ENCODE measurements at places on chromosomes 2 and 18. TPM values are rescaled to one million over a fixed set of nuclear protein-coding genes. Genes with fewer than 3 reads are reported as not detected.

GRCh38 chr2:239409976-239410375 lies 9.2 kb upstream of the HDAC4 start:
- peaks cover 14% of the 10 kb centered on the region for H3K4me1 ChIP-seq
- no peak overlapping the region for H3K4me3 ChIP-seq
- H3K27me3 ChIP-seq, result no peaks in the 10 kb centered on the region
- no peak for ATAC-seq

The SLC39A10 gene
- 62.2 TPM for total RNA-seq

DNA sequence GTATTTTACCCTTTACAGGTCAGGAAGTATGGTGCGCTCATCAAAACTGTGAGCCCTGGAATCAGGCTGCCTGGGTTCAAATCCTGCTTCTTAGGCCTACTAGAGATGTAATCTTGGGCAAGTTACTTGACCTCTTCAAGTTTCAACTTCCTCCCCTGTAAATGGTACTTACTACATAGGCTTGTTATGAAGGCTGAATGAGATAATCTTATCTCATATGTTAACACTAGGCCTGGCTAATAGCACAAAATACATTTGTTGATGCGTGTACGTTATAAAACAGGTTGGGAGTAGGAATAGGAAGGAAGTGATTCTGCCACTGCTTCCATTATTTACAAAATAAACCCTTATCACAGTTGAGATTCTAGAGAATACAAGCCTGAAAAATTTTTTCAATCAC lies 1.7 kb upstream of the RFTN2 start:
- H3K27ac ChIP-seq, result no peak overlapping the region
- no peaks in the 10 kb centered on the region for H3K4me1 ChIP-seq
- no peak for ATAC-seq
- H3K27me3 ChIP-seq, result peaks cover 7% of the 10 kb centered on the region
- no peak overlapping the region for H3K4me3 ChIP-seq
- H3K36me3 ChIP-seq, result no peaks in the 10 kb centered on the region

DNA sequence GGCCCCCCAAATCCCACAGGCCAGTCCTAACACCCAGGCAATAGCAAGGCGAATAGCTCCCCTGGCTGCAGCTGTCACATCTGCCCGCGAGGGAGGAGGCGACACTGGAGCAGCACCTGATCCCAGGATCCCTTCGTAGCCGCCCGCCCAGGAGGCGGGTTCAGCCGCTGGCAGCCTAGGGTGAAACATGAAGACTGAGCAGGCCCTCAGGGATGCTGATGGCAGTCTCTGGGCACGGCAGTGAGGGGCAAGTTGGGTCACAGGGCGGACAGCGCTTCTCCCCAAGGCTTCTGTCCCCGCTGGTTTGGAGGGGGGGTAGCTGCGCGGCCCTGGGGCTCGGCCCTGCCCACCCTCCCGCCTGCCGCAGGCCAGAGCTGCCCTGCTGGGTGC lies 1.9 kb downstream of the DNMT3A start:
- peaks cover 6% of the 10 kb centered on the region for H3K36me3 ChIP-seq
- H3K27me3 ChIP-seq, result no peaks in the 10 kb centered on the region
- H3K4me1 ChIP-seq, result peaks cover 34% of the 10 kb centered on the region

DNA sequence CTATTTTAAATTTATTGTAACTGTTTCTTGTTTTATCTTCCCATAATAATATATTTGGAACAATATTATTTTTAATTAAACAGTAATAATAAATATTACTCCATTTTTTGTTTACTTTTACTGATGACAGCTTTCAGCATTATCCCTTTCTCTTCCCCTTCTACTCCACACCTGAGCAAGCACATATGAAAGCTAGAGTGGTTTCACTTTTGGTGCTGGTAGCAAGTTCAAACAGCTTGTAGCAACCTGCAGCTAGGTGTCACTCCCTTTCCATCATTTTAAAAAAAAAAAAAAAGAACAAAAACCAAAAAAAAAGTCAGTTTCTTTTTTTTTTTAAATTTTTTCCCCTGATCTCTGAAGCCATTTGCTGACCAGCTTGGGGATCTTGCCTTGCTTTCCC lies 801.8 kb downstream of the CCDC85A start:
- no peaks in the 10 kb centered on the region for H3K4me1 ChIP-seq
- H3K27me3 ChIP-seq, result no peaks in the 10 kb centered on the region
- no peak for ATAC-seq
- H3K36me3 ChIP-seq, result no peaks in the 10 kb centered on the region
- H3K27ac ChIP-seq, result no peak overlapping the region

GRCh38 chr2:70991142-70991541 lies 3.5 kb downstream of the TEX261 start:
- H3K4me1 ChIP-seq, result peaks cover 21% of the 10 kb centered on the region
- ATAC-seq, result no peak
- no peak overlapping the region for H3K4me3 ChIP-seq

- H3K4me3 ChIP-seq, result no peak overlapping the region
- H3K4me1 ChIP-seq, result no peaks in the 10 kb centered on the region
- H3K27ac ChIP-seq, result no peak overlapping the region
- peaks cover 37% of the 10 kb centered on the region for H3K27me3 ChIP-seq
- H3K36me3 ChIP-seq, result no peaks in the 10 kb centered on the region
These were observed 10.8 kb upstream of the SDC1 start for GRCh38 chr2:20235655-20236305.

GRCh38 chr2:164868563-164869419 lies 27.2 kb upstream of the COBLL1 start:
- H3K27me3 ChIP-seq, result no peaks in the 10 kb centered on the region
- no peaks in the 10 kb centered on the region for H3K4me1 ChIP-seq
- no peaks in the 10 kb centered on the region for H3K36me3 ChIP-seq
- no peak overlapping the region for H3K27ac ChIP-seq
- no peak overlapping the region for H3K4me3 ChIP-seq

DNA sequence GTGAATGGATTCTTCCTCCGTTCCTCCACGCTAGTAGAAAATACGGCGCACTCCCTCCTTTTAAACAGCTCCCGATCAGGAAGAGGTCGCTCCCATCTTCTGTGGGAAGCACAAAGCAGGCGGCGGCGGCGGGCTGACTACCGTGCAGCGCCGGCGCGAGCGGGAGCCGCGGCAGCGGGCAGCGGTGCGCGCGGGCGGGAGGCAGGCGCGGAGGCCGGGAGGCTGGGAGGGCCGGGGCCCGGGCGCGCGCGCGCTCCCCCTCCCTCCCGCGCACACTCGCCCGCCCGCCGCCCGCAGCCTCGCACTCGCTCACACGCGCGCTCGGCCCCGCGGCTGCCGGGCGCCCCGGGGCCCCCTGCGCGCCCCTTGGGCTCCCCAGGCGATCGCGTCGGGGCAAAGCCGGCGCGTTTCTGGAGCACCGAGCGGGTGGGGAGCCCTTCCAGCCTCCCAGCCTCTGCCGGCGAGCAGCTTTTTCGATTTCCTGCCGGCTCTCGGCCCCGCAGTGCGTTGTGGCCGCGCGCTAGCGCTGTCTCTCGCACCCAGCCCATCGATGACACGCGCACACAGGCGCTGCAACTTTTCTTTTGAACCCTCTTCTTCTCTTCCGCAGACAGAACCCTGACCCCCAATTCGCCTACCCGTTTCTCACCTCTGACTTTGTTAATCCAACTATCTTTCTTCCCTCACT lies at the start of gene SLC8A1:
TSS of gene SLC8A1 (minus strand) at position 173 of the 688 bp plus-strand sequence.
- peaks cover 37% of the 10 kb centered on the region for H3K27me3 ChIP-seq
- no peak within 1 kb of the TSS for H3K27ac ChIP-seq
- H3K4me1 ChIP-seq, result peaks cover 9% of the 10 kb centered on the region
- ATAC-seq, result no peak

DNA sequence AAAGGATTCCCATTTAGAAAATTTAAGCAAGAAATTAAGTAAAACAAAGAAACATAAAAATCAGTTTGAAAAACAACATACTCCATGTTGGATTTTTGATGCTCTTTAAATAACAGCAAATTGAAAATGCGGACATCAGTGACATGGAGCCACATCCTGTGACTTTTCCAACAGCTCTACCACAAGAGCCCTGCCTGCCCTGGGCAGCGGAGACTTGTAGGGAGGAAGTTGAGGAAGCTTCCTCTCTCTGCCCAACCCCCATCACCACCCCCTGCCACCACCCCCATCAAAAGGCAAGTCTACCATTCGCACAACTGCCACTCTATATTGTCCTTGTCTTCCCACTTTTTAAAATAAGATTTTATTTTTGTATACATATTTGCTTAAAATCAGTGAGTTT lies 32.8 kb upstream of the DAPL1 start:
- no peak overlapping the region for H3K4me3 ChIP-seq
- H3K27ac ChIP-seq, result no peak overlapping the region
- H3K36me3 ChIP-seq, result no peaks in the 10 kb centered on the region
- no peaks in the 10 kb centered on the region for H3K4me1 ChIP-seq
- peaks cover 7% of the 10 kb centered on the region for H3K27me3 ChIP-seq
- ATAC-seq, result no peak

DNA sequence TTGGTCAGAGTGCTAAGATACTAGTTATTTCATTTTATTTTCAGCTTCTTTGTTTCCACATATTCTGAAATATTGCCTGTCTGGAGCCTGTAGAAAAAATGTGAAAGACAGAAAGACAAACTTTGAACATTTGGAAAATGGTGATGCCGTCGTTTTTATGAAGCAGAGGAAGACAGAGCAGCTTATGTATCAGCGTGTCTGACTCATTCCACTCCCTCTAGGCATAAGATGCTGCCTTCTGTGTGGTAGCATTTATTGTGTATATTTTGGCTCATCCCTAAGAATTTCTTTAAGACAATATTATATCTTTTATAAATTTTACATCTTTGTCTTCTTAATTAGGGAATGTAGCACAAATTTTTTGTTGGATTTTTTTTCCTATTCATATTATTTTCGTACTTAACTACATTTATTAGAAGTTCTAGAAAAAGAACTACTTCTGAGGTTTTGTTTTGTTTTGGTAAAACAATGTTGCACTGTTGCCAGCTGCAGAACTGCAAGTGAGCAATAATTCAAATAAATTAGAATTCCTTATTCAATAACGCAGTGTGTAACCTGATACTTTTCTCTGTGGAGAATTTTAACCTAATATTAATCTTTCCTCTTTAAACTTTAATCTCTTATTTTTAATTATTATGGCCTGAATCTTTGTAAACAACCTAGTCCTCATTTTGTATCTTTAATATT lies 300.4 kb downstream of the ZNF407 start:
- no peak overlapping the region for H3K27ac ChIP-seq
- H3K36me3 ChIP-seq, result peaks cover 10% of the 10 kb centered on the region
- H3K27me3 ChIP-seq, result no peaks in the 10 kb centered on the region
- ATAC-seq, result no peak
- H3K4me1 ChIP-seq, result peaks cover 4% of the 10 kb centered on the region

The ARHGAP15 gene
- total RNA-seq, result 93.3 TPM

DNA sequence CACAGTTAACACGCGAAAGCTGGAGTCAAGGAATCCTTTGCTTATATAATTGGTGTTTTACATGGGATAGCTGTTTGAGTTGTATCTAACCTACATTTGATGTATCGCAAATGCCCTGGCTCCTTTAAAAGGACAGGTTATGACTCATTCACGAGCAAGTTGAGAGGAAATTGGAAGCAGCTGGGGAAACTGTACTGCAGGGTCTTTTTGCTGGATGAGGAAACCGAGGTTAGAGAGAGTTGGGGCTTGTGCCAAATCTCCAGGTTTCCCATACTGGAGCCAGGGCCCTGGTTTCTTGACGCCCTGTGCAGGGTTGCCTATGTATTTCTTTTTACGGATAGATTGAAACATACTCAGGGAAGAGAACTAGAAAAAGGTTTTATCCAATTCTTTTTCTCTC lies 60.0 kb upstream of the SPTBN1 start:
- no peak overlapping the region for H3K27ac ChIP-seq
- peaks cover 7% of the 10 kb centered on the region for H3K4me1 ChIP-seq
- no peak for ATAC-seq

The SULT1C4 gene
- total RNA-seq, result not detected

The SFTPB gene
- total RNA-seq, result not detected

The ANKRD29 gene
- total RNA-seq, result not detected

GRCh38 chr18:34867520-34867919 lies 157.4 kb downstream of the DTNA start:
- no peaks in the 10 kb centered on the region for H3K36me3 ChIP-seq
- H3K27me3 ChIP-seq, result peaks cover 11% of the 10 kb centered on the region
- ATAC-seq, result no peak
- no peak overlapping the region for H3K4me3 ChIP-seq
- peaks cover 3% of the 10 kb centered on the region for H3K4me1 ChIP-seq

The INSIG2 gene
- total RNA-seq, result 75.4 TPM

The CRYGD gene
- not detected for total RNA-seq

The BCS1L gene
- total RNA-seq, result 69.3 TPM

DNA sequence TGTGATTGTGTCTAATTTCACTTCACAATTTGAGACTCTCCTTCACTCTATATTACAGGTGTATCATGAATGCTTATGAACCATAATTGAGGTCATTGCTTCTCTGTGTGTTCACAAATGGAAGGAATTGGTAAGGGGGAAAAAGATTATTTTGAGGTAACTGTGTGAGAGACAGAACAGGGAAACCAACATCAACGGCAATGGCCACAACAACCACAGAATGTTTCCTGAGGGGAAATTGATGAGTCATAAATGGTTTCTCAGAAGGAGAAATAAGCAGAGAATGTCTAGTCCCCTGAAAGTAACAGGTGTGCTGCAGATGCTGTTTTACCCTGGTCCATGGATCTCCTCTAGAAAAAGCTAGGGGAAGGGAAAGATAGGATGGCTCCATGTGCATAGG lies 361.2 kb upstream of the GALNT5 start:
- ATAC-seq, result peak; percentile 69
- H3K4me3 ChIP-seq, result peak overlapping the region; percentile 10
- peaks cover 38% of the 10 kb centered on the region for H3K27me3 ChIP-seq
- no peaks in the 10 kb centered on the region for H3K36me3 ChIP-seq
- no peak overlapping the region for H3K27ac ChIP-seq
- peaks cover 15% of the 10 kb centered on the region for H3K4me1 ChIP-seq

- peaks cover 92% of the 10 kb centered on the region for H3K36me3 ChIP-seq
- no peak overlapping the region for H3K27ac ChIP-seq
- no peak for ATAC-seq
- no peaks in the 10 kb centered on the region for H3K4me1 ChIP-seq
These were observed 56.6 kb downstream of the RALBP1 start for GRCh38 chr18:9531791-9532410.

The GALNT1 gene
- total RNA-seq, result 69.3 TPM

The ELOA2 gene
- total RNA-seq, result not detected

DNA sequence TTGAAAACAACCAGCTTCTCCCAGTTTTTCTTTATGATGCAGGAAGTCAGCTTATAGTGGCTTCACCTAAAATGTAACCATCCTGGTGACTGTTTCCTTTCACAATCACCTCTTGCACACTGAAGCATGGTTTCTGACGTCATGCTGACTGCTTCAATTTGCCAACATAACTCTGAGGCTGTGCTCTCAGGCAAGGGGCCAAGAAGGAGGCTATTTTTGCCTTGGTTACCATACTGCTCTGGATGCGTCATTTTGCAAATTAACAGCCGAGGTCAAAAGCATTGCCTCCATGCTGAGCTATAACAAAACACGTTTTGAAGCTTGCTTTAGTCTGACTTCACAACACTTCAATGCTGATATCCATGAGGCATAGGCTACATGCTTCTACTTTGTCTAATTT lies 397.8 kb downstream of the METTL4 start:
- H3K36me3 ChIP-seq, result no peaks in the 10 kb centered on the region
- H3K27ac ChIP-seq, result no peak overlapping the region
- peaks cover 6% of the 10 kb centered on the region for H3K27me3 ChIP-seq

The FSHR gene
- total RNA-seq, result not detected

The FZD7 gene
- total RNA-seq, result 0.06 TPM

- no peak for ATAC-seq
- peaks cover 21% of the 10 kb centered on the region for H3K4me1 ChIP-seq
- H3K27me3 ChIP-seq, result no peaks in the 10 kb centered on the region
- no peaks in the 10 kb centered on the region for H3K36me3 ChIP-seq
- H3K27ac ChIP-seq, result no peak overlapping the region
These were observed 12.9 kb upstream of the PUM2 start for GRCh38 chr2:20363578-20363977.

The TGFBRAP1 gene
- total RNA-seq, result 16.5 TPM

The CNRIP1 gene
- not detected for total RNA-seq

GRCh38 chr2:39735648-39736047 lies 43.4 kb downstream of the THUMPD2 start:
- no peak overlapping the region for H3K4me3 ChIP-seq
- H3K4me1 ChIP-seq, result peaks cover 20% of the 10 kb centered on the region
- H3K27ac ChIP-seq, result no peak overlapping the region
- ATAC-seq, result no peak
- H3K27me3 ChIP-seq, result no peaks in the 10 kb centered on the region
- peaks cover 74% of the 10 kb centered on the region for H3K36me3 ChIP-seq
